ENCODE measurements at places on chromosomes 2 and 18. TPM values are rescaled to one million over a fixed set of nuclear protein-coding genes. Genes with fewer than 3 reads are reported as not detected.

ZNF638 gene
- total RNA-seq = 80.8 TPM

CTLA4 gene
- 0.08 TPM for total RNA-seq

LYPD6 gene
- 0.31 TPM for total RNA-seq

COL4A3 gene
- total RNA-seq = 0.18 TPM
